ENCODE measurements at places on chromosomes 2 and 18.

- DNase-seq = no peak
Measured at GRCh38 chr2:227627769-227628168, 10.5 kb downstream of the SCYGR4 start.

- DNase-seq = no peak
Measured at GRCh38 chr2:200695601-200696000, 109.8 kb downstream of the AOX1 start.

- DNase-seq = peak; percentile 89
Measured at GRCh38 chr2:85420536-85421259, 2.2 kb downstream of the SH2D6 start.

DNA sequence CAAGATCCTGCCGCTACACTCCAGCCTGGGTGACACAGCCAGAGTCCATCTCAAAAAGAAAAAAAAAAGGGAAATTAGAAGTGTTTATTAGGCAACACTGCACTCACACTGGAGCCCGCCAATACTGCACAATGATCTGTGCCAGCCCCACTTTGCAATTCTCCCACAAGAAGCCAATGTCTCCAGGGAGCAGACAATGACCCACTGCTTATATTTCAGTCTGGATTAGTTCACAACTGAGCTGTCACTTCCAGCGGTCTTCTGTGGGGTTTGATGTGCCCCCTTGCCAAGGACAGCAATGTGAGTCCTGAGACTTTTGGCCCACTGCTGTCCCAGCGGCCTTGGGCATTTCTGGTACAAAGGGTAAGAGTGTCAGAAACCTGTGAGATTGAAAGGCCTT is 85.6 kb upstream of the PPM1B start:
- DNase-seq = no peak

GRCh38 chr2:100831158-100831750 is 11.3 kb downstream of the NPAS2 start:
- DNase-seq = no peak

DNA sequence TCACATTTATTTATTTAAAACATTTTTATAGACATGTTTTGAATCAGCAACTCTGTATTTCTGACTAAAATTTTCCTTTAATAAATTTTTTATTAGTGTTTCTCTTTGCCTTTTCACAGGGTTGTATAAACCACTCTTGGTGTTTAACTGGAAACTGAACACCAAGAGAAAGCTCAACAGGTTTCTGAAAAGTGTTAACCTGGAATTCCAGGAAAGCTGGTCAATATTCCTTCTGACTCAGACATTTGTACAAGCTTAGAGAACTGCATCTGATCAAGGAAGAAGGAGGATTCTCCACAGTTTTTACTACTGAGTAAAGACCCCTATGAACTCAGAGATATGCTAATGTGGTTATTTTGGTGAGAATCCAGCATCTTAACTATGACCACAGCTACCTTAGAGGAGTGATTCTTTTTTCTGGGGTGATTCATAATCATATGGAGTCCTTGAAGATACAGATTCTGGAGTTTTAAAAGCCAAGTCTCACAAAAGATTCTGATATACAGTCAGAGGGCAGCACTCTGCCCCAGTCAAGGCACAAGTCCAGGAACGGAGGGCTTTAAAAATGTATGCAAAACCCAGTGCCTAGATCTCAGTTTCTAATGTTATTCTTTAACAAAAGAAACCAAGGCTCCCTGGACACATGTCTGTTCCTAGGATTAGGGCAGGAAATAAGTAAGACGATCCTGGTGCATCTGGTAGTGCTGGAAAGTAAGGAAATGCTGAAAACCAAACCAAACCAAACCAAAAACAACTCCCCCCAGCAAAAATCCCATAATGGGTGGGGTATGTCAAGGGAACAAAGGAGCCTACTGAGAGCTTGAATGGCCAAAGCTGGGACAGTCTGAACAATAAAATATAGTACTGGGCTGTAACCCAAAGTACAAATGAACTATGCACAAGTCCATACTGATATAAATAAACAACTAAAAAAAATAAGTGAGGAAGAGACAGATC is 85.1 kb upstream of the FZD5 start:
- no peak for DNase-seq

- DNase-seq = no peak
Measured at GRCh38 chr2:26581991-26582842, 58.9 kb downstream of the CIB4 start.

- DNase-seq = no peak
Measured at GRCh38 chr2:127039387-127040031, 67.4 kb downstream of the BIN1 start.

DNA sequence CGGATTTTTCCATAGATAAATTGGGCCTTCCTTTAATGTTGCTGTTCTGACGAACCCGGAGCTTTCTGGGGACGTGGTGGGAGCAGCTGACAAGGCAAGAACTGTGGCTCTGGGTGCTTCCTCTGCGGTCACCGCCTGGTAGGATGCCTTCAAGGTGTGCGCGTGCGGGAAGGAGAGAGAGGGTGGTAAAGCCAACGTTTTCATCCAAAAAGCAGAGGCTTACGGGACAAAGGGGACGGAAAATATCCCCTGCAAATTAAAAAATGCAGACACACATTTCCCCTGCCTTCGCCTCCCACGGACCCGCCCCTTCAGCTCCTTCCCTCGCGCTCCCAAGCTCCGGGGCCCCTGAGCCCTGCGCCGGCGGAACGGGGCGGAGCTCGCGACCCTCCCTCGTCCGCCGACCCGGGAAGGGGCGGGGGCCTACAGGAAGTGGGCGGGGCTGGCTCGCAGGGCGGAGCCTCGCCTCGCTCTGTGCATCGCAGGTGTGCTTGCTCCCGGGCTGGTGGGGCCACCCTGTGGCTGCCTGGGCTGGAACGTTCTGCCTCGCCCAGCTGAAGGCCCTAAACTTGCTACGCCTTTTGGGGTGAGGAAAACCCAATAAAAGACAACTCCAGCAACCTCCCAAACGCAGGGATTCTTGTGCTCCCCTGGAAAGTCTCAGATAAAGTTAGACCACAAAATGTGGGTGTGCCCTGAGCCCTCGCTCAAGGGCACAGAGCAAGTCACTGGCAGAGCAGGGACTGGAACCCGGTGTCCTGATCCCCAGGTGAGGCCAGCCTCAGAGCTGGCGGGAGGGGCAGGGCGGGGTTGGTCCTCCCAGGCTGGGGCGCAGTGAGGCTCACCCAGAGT is 25.4 kb upstream of the SLC66A3 start:
- peak; percentile 64 for DNase-seq

DNA sequence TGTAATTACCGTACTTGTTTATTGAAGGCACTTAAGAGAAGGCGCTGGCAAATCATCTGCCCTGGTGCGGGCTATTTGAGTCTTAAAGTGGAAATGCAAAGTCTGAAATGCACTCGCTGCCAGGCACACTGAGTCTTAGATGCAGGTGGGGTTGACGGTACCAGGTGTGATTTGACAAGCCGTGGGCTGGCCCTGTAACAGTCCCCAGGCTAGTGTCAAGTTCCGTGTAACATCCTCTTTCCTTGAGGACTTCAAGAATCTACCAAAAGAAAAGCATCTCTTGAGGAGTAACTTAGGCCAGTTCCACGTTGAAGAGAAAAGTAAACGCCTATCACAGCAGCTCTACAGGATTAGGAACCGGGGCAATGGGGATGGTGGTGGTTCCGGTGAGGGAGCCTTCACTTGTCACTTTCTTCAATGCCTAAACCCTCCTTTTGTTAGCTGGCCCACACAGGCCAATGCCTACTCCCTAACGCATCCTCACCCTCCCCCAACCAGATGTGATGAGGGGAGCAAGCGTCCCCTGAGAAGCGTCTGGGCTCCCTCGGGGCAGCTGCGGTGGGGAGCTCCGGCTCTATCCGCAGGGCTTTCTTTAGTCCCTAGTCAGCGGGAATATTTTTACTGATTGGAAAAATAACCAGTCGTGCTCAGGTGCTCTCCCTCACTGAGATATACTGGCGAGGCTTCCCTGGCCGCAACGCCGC is 1.5 kb upstream of the UGP2 start:
- DNase-seq = peak; percentile 39

GRCh38 chr2:19868701-19869580 is 32.8 kb downstream of the TTC32 start:
- DNase-seq = no peak

DNA sequence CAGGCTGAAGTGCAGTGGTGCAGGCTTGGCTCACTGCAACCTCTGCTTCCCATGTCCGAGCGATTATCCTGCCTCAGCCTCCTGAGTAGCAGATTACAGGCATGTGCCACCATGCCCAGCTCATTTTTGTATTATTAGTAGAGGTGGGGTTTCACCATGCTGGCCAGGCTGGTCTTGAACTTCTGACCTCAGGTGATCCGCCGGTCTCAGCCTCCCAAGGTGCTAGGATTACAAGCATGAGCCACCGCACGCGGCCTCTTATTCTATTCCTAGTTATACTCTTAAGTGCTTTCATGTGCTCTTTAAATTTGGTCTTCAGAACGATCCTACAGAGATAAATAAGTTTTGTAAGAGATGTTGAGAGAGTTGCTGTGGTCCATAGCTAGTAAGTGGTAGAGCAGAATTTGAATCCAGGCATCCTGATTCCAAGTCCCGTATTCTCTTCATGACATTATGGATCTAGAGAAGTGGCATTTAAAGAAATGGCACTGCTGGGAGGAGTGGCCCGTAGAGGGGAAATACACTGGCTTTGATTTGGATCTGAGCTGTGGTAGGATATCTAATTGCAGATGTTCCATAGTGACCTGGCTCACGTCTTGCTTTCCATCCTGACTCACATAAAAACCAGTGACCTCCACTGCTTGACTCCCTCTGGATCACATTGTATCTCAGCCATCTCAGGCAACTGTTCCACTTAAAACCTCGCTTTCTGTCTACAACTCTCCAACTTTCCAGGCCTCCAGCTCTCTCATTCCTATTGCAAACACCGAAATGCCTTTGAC is 22.8 kb upstream of the ME2 start:
- no peak for DNase-seq

DNA sequence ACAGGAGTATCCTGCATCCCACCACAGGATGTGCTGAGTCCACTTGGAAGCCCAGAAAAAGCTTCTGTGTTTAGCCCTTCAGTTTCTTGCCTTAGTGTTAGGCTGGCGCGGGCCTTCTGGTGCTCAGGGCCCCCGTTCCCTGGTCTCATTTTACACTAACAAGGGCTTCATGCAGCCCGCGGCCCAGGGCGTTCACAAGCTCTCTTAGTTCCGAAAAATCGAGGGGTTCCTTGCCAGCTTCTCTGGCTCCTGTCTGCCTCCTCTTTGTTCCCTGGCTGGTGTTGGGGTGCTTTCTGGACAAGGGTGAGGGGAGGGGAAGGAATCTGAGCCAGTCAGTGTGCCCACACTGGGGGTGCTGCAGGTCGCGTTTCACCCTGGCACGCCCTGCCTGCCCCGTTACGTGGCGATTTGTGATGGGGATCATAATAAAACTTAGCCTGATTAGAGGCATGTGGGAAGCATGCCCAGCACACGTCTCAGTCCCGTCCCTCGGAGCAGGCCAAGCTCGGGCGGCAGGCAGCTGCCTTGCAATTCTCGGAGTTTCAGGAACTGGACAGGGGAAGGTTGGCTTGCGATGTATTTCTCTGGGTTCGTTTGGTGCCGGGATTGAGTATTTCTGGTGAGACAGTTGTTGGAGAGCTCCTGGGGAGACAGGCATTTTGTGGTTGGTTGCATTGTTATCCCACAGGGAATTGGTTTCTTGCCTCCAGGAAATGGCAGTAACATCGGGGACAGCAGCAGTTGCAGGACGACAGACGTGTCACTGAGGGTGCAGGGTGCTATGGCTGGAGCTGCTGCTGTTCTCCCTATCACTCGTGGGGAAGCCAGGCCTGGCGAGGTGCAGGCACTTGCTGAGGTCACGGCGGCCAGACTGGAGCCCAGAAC is 22.9 kb downstream of the SH3BP4 start:
- no peak for DNase-seq

DNA sequence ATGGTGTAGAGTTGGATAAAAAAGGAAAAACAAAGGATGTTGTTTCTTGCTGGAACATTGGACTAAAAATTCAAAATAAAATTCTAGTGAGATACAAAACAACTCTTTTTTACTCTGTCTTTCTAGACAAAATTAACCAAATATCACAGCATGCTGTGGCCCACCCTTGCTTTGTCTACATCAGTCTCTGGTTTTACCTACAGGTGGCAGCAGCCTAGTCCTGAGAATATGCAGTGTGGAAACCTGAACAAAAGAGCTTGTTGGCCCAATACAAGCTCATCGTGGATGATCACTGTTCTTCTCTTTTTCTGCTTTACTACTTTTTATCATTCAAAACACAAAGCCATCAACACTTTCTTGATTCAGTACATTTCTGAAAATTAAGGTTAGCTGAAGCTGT is 210.4 kb downstream of the CDH19 start:
- DNase-seq = no peak

DNA sequence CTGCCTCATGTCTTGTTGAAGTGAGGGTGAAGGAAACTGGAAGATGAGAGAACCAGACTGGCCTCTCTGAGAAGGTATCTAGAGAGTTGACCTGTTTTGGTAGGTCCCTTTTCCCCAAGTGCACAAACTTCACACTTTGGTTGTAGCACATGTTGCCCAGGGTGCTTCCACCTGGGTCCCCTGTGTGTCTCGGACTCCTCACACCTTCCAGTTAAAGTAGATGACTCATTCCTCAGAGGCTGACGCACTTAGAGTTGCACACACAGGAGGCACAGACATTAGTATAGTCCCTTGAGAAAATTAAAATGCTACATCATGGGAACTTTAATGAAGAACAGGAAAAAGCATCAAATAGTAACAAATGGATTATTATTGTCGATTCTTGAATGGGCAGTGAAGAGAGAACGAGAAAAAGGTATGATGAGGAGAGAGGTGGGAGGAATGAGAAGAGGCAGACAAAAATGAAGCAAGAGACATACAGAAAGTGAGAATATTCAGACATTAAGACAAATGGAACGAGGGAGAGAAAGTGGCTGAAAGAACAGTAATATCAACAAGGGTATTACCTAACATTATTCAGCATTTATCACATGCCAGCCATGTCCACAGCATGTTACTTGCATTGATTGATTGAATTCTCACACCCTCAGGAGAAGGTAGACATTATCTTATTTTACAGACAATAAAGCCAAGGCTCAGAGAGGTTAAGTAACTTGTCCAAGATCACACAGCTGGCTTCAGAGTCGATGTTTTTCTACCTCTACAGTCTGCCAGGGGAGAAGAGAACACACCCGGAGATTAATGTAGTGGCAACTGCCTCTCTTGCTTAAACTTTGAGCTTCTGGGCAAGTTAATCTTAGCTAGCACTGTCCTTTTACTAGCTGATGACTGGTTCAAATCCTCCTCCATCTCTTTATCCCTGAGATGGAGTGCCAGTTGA is 68.6 kb downstream of the FHOD3 start:
- DNase-seq = no peak

- no peak for DNase-seq
Measured at GRCh38 chr18:62323483-62324180, 1.5 kb upstream of the TNFRSF11A start.

GRCh38 chr2:107730898-107731297 is 95.8 kb upstream of the RGPD4 start:
- DNase-seq = peak; percentile 10

- DNase-seq = no peak
Measured at GRCh38 chr2:74105413-74105812, 42.3 kb downstream of the BOLA3 start.
